ENCODE measurements at places on chromosomes 6 and 20. TPM values are rescaled to one million over a fixed set of nuclear protein-coding genes. Genes with fewer than 3 reads are reported as not detected.

- no peak for DNase-seq
Observed at GRCh38 chr6:158014505-158015187, 33.0 kb downstream of the SYNJ2 start.

- DNase-seq, result no peak
Observed at GRCh38 chr20:45938727-45939438, 4.4 kb downstream of the PCIF1 start.

GRCh38 chr6:16473184-16473907, 235.0 kb downstream of the GMPR start:
- DNase-seq, result peak; percentile 62

- no peak for DNase-seq
Observed at GRCh38 chr6:373031-373430, 18.5 kb upstream of the IRF4 start.

DNA sequence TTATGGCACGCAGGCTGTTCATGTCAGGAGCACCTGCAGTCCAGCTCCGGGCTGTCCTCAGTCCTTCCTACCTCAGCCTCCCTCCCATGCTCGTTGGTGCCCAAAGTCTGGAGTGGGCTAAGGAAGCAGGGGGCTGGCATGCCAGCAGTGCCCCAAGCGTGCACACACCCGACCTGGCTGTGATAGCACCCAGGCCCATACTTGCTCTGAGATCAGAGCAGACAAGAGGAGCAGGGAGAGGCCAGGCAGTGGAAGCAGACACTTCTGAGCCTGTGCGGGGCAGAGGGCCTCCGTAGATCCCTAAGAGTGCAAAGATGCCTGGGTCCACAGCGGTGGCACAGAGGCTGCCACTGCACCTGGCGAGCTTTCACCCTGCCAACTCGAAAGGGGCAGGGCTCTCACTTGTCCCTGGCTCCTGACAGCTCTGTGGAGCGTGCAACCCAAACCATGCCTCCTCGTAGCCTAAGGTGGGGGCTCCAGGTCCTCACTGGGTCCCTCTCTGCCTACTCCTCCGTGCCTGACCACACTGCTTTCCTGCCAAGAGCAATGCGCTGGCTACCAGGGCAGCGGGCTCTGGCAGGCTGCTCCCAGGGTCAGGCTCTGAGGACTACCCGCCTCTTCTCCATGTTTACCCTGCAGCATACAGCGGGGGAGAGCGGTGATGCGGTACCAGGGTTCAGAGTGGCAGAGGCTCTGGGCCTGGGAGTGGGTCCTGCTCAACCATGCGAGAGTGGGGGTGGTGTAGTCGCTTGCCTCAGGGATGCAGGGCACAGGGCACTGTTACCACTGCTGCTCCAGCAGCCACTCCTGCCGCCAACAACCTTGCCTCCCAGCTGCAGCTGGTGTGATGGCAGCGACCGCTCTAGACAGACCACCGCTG, 59.5 kb downstream of the MANEA start:
- no peak for DNase-seq

DNA sequence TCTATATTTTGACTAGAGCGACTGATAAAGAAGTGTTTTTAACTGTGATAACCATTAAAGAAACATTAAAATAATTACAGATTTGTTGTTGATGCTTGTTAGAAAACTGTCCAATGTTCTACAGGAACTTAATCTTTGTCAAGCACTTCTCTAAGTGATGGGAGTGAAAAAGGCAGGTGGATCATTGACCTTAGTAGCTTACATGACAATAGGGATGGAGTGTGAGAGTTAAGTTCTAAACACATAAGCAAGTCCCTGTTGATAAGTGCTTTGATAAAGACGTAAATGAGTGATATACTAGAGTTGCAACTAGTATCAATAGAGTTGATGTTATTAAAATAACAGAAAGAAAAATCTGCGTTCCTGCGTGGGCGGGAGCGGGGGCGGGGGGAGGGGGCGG, 931.5 kb upstream of the EPHA7 start:
- DNase-seq, result no peak

DNA sequence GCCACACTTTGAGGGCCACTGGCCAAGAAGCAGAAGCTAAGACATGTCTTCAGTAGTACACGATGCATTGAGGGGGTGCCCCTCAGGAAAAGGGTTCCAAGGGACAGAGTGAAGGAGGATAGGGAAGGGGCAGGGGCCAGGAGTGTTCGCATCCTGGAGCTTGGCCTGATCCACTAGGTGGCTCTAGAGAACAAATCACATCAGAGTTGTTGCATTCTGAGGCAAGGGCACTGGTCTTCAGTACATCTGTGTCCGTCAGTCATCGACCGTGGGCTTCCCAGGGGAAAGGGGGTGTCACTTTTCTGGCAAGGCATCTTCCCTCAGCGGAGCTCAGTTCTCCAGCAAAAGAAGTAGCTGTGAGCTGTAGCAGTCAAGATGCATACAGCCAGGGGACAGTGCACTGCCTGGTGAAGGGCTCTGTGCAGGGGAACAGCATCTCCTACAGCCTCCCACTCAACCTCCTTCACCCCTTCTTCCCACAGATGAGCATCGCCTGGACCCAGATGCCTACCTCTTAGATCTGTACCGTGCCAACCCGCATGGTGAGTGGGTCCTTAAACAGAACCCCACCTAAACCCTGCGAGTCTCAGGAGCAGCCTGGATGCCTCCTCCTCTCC, 47.8 kb downstream of the ARHGAP40 start:
- DNase-seq, result peak; percentile 18

GRCh38 chr6:22828179-22829062, 259.1 kb downstream of the HDGFL1 start:
- no peak for DNase-seq

GRCh38 chr20:63288581-63289251, 4.3 kb upstream of the COL20A1 start:
- no peak for DNase-seq

DNA sequence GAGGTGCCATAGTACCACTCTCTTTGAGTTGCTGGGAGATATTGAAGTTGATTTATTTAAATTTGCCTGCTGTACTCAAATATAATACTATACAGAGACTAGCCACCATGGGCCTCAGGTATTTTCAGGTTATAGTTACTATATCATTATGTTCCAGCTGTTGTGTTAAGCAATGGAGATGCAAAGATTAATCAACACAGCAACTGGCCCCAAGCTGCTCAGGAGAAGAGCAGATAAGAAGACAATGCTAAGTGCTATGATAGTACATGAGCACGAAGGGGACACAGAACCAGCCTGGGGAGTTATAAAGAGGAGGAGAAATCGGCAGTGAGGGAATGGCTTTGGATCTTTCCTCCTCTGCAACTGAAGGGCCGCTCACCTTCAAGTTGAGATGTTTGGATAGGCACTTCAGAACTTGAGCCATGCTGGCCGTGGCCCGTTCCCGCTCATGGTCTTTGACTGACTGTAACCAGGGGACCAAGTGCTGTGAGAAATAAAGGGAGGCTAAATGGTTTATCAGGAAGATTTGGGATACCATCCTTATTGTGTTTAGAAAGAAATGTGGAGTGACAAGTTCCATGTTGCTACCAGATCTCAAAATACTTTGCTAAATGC, 24.3 kb upstream of the RPN2 start:
- DNase-seq, result no peak

DNA sequence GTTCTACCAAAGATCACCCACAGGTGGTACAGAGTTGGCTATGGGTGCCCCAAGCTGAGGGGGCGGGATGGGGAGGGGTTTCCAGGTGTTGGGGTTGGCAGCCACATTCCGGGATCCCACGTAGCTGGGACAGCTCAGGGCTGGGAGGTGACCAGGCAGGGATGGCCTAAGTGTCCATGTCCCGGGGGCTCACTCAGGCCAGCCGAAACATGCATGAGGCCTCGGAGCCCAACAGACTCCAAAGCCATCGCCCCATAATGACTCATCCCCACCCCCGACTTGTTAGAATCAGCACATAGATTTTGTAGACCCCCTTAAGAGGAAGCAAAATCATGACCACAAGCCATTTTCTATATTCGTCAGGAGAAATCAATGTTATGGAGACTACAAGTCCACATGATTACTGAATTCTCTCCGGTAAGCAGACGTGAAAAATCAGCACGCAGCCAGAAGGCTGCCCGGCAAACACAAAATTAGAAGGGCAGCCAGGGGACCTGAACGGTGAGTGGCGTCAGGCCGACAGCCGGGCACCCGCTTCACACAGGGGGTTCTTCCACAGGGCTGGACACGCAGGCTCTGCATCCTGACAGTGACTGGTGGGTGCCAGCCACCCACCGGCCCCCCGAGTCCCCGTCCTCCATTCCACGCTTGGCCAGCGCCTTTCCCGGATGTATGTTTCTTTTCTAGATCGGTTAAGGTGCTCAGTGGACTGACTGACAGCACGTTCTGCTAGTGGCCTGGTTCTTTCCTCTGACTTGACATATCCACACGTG, 81.2 kb downstream of the RAMACL start:
- no peak for DNase-seq

GRCh38 chr6:152952045-152952444, 30.8 kb downstream of the FBXO5 start:
- DNase-seq, result no peak

DNA sequence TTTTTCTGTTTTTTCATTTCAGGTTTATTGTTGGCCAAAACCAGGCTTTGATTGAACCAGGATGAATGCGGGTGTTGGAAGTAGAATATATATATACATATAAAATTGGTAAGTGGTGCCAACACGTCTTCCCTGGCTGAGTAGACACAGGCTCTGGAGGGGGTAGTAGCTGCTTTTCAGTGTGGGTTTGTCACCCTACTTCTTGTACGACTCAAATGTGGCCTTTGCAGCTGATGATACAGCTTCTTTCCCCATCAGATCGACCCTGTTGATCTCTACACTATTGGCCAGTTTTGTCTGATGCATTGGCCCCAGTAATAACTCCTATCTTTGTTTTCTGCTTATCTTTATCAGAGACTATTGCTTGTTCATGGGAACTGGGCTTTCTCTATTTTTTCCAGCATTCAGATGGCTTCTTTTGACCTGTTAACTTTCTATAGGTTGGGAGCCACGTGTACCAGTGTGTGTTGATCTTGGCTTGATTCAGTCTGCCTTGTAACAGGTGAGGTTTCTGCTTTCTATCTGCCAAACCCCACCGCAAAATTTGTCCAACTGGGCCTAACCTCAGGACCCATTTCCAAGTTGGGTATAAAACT, 2.7 kb upstream of the ZNFX1 start:
- no peak for DNase-seq

GRCh38 chr20:64217539-64218221, 37.9 kb upstream of the PCMTD2 start:
- no peak for DNase-seq

DNA sequence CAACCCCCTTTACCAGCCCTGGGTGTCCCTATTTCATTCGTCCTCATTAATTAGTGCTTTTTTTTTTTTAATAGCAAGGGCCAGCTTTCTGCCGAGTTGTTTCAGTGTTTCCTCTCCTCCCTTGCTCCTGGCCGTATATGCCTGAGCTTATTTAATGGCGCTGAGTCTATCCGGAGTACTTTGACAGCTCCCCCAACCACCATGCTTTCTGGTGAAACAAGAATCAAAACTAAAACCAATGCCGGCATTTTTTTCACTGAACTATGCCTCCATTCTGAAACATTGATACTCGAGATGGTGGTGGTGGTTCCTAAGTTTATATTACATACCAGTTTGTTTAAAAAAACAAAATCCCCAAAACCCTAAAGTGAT, 1.2 kb downstream of the DCBLD1 start:
- peak; percentile 11 for DNase-seq

DNA sequence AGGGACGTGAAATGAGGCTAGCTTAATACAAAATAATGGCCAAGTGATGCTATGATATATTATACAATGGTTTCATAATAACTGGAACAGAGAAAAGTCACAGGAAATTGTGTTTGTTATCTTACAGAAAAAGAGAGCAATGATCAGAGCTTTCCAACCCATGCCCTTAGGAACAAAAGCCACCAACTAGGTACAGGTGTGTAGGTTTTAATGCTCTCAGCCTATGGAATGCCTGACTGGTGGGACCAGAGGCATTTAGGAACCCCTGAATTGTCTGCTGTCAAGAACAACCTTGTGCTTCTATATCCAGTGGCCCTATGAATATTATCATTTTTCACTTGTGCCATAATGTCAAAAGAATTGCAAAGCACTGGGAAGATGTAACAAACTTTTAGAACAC, 133.0 kb upstream of the RUNX2 start:
- DNase-seq, result no peak

DNA sequence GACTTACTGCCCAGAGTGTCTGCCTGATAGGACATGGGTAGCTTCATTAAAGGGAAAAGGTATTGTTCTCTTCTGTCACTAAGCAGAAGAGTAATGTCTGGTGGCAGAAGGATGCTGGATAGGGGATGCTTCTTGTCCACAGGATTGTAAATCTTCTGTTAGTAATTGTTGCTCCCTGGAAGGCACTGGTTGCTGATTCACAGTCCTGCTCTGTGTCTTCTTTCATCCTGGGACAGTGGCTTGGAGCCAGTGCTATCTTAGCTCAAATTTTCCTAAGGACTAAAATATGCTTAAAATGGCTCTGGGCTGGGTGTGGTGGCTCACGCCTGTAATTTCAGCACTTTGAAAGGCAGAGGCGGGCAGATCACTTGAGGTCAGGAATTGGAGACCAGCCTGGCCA, 48.0 kb downstream of the SYTL3 start:
- DNase-seq, result no peak

GRCh38 chr6:67679566-67680296, 955.4 kb upstream of the ADGRB3 start:
- no peak for DNase-seq

GRCh38 chr6:113662688-113663333, 194.3 kb upstream of the MARCKS start:
- DNase-seq, result no peak

DNA sequence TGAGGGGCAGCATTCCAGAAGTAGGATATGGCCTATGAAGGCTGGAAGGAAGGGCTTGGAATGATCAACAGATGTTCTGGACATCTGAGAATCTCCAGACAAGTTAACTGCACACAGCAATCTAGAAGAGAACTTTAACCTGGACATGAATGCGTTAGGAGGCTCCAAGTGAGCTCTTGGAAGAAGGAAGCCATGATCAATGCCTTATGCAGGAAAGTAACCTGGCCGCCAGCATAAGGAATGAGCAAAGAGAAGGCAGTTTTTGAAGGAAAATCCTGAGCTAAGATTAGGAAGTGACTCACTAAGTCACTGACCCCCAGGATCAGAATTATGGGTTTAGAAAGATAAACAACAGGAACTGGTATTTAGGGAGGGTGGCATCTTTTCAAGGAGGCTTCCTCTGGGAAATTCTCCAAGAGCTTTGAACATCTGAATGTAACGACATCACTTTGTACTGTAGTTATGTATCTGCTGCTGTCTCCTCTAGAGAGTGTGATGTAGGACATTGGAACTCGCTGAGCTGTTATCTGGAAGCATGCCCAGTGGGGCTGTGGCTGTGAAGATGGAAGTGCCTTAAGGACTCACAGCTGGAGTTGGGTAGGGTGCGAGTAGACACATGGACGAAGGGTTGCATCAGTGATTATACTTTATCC, 236.8 kb downstream of the PACRG start:
- no peak for DNase-seq

MUC21 gene
- total RNA-seq, result not detected

RPL10A gene
- total RNA-seq, result 2,144 TPM

CST5 gene
- not detected for total RNA-seq

BIRC7 gene
- not detected for total RNA-seq

PEX6 gene
- total RNA-seq, result 25.6 TPM

OVOL2 gene
- not detected for total RNA-seq

TJAP1 gene
- 30.5 TPM for total RNA-seq

HTR1B gene
- total RNA-seq, result not detected

LINC00237 gene
- not detected for total RNA-seq

CNBD2 gene
- 4.0 TPM for total RNA-seq

APOM gene
- total RNA-seq, result 2.9 TPM
